Osteocyte (in vitro differentiated cells): ENCODE measurements at places on chromosomes 5 and 9.

DNA sequence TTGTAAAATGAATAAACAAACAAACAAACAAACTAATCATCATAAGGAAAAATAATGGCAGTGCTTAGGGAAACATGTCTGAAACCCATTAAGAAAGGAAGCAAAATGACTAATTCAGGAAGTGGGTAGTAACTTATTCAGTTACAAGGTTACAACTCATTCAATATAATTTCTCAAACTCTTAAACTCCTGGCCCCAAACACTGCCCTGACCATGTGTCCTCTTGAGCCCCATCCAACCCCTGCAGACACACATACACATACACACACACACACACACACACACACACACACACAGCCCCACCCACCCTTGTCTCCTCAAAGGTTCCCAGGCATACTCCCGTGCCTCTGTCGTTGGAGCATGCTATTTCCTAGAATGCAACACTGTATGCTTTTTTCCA, 193.9 kb downstream of the SEC61B start:
- no peak overlapping the region for H3K4me3 ChIP-seq
- DNase-seq = no peak
- H3K4me1 ChIP-seq = peaks cover 5% of the 10 kb centered on the region
- no peaks in the 10 kb centered on the region for H3K27me3 ChIP-seq
- no peaks in the 10 kb centered on the region for H3K36me3 ChIP-seq

- no peak overlapping the region for H3K27ac ChIP-seq
- no peak overlapping the region for H3K4me3 ChIP-seq
- H3K27me3 ChIP-seq = no peaks in the 10 kb centered on the region
- no peak for DNase-seq
- no peaks in the 10 kb centered on the region for H3K4me1 ChIP-seq
These were observed 1696.5 kb downstream of the MAT2B start for GRCh38 chr5:165201771-165202518.

DNA sequence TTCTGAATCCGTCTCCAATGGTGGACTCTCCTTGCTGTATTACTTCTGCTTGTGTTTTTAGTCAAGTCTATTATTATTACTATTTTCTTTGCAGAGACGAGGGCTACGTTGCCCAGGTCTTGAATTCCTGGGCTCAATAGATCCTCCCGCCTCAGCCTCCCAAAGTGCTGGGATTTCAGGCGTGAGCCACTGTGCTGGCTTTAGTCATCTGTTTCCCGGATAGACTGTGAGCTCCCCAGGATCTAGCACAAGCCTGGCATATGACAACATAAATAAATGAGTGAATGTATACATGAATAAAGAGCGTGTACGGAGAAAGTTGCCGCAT, 439 bp upstream of the DDX46 start:
- no peaks in the 10 kb centered on the region for H3K36me3 ChIP-seq
- H3K4me1 ChIP-seq = peaks cover 31% of the 10 kb centered on the region
- peak overlapping the region; percentile 100 for H3K4me3 ChIP-seq

DNA sequence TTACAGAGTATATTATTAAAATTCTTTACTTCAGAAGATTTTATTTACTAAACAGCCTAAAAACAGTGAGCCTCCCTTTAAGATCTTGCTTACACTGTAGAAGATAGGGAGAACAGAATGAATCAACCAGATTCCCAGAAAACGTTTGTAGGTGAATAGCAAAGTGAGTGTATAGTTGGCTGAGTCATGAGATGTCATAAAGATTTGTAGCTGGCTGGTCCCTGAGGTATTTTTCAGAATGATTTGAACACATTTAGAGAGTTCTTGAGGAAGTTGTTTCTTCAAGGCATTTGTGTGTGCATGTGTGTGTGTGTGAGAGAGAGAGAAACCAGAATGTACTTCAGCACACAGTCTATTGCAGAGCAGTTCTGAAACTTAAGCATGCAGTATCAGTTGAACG, 159.4 kb upstream of the PRR16 start:
- H3K27ac ChIP-seq = no peak overlapping the region
- peaks cover 40% of the 10 kb centered on the region for H3K27me3 ChIP-seq
- no peaks in the 10 kb centered on the region for H3K36me3 ChIP-seq
- no peak overlapping the region for H3K4me3 ChIP-seq
- H3K4me1 ChIP-seq = no peaks in the 10 kb centered on the region

- H3K27me3 ChIP-seq = no peaks in the 10 kb centered on the region
- peaks cover 18% of the 10 kb centered on the region for H3K4me1 ChIP-seq
- H3K36me3 ChIP-seq = no peaks in the 10 kb centered on the region
- H3K27ac ChIP-seq = peak overlapping the region; percentile 29
These were observed 140.8 kb downstream of the CDH6 start for GRCh38 chr5:31334061-31334860.

DNA sequence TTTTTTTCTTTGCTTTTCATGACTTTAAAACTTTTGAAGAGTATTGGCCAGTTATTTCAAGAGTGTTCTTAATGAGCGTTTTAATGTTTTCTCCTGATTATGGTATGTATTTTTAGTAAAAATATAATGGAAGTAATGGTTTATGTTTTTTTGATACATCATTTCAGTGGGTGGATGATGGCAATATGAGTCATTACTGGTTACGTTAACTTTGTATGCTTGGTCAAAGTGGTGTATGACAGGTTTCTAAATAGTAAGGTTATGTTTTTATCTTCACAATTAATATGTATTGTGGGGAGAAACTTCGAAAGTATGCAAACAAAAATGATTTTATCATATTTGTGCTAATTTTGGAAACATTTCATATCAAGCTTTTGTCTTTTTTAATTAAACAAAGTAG, 176.7 kb upstream of the PRDM9 start:
- H3K4me3 ChIP-seq = no peak overlapping the region
- no peaks in the 10 kb centered on the region for H3K36me3 ChIP-seq
- no peak for DNase-seq
- no peak overlapping the region for H3K27ac ChIP-seq
- H3K4me1 ChIP-seq = no peaks in the 10 kb centered on the region

- DNase-seq = no peak
- H3K36me3 ChIP-seq = no peaks in the 10 kb centered on the region
- H3K4me3 ChIP-seq = no peak overlapping the region
- no peaks in the 10 kb centered on the region for H3K27me3 ChIP-seq
- H3K4me1 ChIP-seq = no peaks in the 10 kb centered on the region
These were observed 535.0 kb upstream of the CDH18 start for GRCh38 chr5:20522905-20523482.

DNA sequence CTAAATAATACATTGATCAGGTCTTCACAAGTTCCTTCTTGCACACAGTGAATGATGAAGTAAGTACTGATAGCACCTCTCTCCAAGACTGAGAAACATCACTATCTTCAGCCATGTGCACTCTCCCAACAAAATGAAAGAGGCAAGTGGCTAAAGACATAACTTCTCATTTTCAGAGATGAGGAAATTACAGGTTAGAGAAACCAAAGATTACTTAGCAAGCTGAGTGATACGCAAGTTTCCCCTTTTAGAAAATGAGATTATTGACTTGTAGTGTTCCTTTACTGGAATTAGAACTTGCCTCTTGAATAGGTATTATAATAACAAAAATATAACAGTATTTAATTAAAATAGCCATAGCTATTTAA, 21.6 kb downstream of the CEMIP2 start:
- H3K4me1 ChIP-seq = peaks cover 33% of the 10 kb centered on the region
- no peak for DNase-seq
- peaks cover 18% of the 10 kb centered on the region for H3K36me3 ChIP-seq
- no peak overlapping the region for H3K27ac ChIP-seq
- H3K27me3 ChIP-seq = no peaks in the 10 kb centered on the region
- H3K4me3 ChIP-seq = no peak overlapping the region

DNA sequence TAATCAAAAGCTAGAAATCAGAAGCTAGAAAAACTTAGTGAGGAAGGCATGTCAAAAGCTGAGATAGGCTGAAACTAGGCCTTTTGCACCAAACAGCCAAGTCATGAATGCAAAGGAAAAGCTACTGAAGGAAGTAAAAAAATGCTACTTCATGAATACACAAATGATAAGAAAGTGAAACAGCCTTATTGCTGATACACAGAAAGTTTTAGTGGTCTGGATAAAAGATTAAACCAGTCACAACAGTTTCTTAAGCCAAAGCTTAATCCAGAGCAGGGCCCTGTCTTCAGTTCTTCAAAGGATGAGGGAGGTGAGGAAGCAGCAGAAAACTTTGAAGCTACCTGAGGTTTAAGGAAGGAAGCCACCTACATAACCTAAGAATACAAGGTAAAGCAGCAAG, 102.5 kb upstream of the SH3GL2 start:
- DNase-seq = no peak
- peaks cover 13% of the 10 kb centered on the region for H3K36me3 ChIP-seq
- H3K4me3 ChIP-seq = no peak overlapping the region
- no peaks in the 10 kb centered on the region for H3K27me3 ChIP-seq
- H3K4me1 ChIP-seq = no peaks in the 10 kb centered on the region

DNA sequence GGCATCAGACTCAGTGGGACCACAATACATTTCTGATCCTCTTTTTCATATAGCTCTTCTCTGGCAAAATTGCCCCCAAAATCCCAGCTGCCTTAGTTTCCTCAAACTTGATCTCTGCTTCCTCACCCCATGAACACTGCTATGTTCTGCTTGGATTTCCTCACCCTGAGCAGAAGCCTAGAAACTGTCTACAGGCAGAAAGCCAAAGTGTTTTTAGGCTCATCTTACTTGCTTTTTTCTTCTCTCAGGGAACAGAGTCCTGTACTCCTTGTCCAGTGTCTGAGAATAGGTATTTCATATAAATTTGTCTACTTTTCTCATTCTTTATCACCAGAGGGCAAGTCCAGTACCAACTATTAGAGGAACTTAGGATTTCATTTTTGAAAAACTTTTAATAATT, 21.5 kb upstream of the UBAP1 start:
- H3K36me3 ChIP-seq = no peaks in the 10 kb centered on the region
- no peaks in the 10 kb centered on the region for H3K4me1 ChIP-seq
- H3K4me3 ChIP-seq = no peak overlapping the region
- peaks cover 11% of the 10 kb centered on the region for H3K27me3 ChIP-seq
- DNase-seq = no peak

- peaks cover 15% of the 10 kb centered on the region for H3K4me1 ChIP-seq
- H3K27ac ChIP-seq = peak overlapping the region; percentile 64
- H3K36me3 ChIP-seq = no peaks in the 10 kb centered on the region
- DNase-seq = peak; percentile 81
- no peaks in the 10 kb centered on the region for H3K27me3 ChIP-seq
These were observed 175.1 kb upstream of the PITX1 start for GRCh38 chr5:135208903-135209721.

GRCh38 chr5:114377050-114377844, 15.4 kb downstream of the KCNN2 start:
- H3K27ac ChIP-seq = no peak overlapping the region
- DNase-seq = no peak
- H3K27me3 ChIP-seq = peaks cover 15% of the 10 kb centered on the region
- no peaks in the 10 kb centered on the region for H3K36me3 ChIP-seq

DNA sequence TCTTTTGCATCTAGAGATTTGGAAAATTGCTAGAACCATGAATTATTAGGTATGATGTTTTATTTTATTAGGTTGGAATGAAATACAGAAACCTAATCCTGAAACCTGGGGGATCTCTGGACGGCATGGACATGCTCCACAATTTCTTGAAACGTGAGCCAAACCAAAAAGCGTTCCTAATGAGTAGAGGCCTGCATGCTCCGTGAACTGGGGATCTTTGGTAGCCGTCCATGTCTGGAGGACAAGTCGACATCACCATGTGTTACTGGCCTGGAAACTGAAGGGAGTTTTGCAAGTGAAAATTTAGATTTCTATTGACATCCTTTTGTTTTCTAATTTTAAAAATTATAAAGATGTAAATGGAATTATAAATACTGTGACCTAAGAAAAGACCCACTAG, 100.7 kb downstream of the NLN start:
- H3K4me1 ChIP-seq = peaks cover 18% of the 10 kb centered on the region
- peaks cover 29% of the 10 kb centered on the region for H3K36me3 ChIP-seq
- no peak for DNase-seq
- H3K27me3 ChIP-seq = no peaks in the 10 kb centered on the region
- H3K27ac ChIP-seq = no peak overlapping the region

GRCh38 chr9:18447131-18447530, 26.8 kb upstream of the ADAMTSL1 start:
- no peaks in the 10 kb centered on the region for H3K27me3 ChIP-seq
- H3K36me3 ChIP-seq = peaks cover 2% of the 10 kb centered on the region
- no peak for DNase-seq
- H3K4me1 ChIP-seq = peaks cover 7% of the 10 kb centered on the region

GRCh38 chr5:93320920-93321445, 260.0 kb downstream of the NR2F1-AS1 start:
- H3K27me3 ChIP-seq = no peaks in the 10 kb centered on the region
- no peak overlapping the region for H3K27ac ChIP-seq
- peaks cover 21% of the 10 kb centered on the region for H3K4me1 ChIP-seq
- H3K4me3 ChIP-seq = no peak overlapping the region

GRCh38 chr5:150120062-150120441, 33.7 kb upstream of the CSF1R start:
- no peak for DNase-seq
- peaks cover 49% of the 10 kb centered on the region for H3K4me1 ChIP-seq
- peak overlapping the region; percentile 59 for H3K27ac ChIP-seq
- H3K27me3 ChIP-seq = no peaks in the 10 kb centered on the region
- H3K4me3 ChIP-seq = no peak overlapping the region

GRCh38 chr9:16213781-16214515, 656.5 kb downstream of the BNC2 start:
- H3K36me3 ChIP-seq = peaks cover 8% of the 10 kb centered on the region
- peak overlapping the region; percentile 19 for H3K4me3 ChIP-seq
- peaks cover 44% of the 10 kb centered on the region for H3K4me1 ChIP-seq
- no peak for DNase-seq

- H3K36me3 ChIP-seq = no peaks in the 10 kb centered on the region
- no peak for DNase-seq
- no peaks in the 10 kb centered on the region for H3K27me3 ChIP-seq
- H3K4me1 ChIP-seq = peaks cover 74% of the 10 kb centered on the region
- H3K27ac ChIP-seq = peak overlapping the region; percentile 75
These were observed 87.1 kb downstream of the ADRB2 start for GRCh38 chr5:148913493-148913892.

DNA sequence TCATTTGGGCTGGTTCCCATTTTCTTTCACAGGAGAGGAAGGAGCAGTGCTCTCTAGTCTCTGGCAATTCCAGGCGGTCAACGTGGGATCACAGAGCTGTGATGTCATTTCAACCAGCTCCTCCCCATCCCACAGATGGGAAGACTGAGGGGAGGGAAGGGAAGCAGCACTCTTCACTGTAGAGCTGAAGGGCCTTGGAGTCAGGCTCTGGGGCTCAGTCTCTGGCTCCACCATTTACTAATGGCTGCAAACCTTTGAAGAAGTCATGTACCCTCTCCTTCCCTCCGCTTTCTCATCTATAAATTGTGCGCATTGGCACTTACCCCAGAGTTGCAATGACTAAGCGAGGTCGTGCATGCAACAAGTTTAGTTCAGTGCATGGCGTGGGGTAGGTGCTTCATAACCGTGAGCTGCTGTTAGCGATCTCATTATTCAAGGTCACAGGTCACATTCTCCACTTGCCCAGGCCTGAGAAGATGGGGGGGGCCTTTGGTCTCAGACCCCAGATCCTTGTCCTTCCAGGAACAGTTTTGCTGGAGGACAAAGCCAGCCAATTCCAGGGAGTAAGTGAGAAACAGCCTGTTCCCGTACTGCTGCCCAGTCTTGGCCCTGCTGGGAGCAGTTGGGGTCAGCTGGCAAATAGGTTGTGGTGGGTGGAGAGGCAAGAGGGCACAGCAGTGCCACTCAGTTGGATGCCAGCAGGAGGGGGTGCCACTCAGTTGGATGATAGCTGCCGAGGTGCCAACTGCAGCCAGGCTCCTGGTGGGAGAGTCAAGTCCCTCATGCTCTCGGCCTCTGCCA, 136.7 kb downstream of the RGS3 start:
- H3K27ac ChIP-seq = peak overlapping the region; percentile 27
- no peak for DNase-seq
- H3K36me3 ChIP-seq = peaks cover 17% of the 10 kb centered on the region
- no peaks in the 10 kb centered on the region for H3K27me3 ChIP-seq
- H3K4me1 ChIP-seq = peaks cover 62% of the 10 kb centered on the region
